Left cardiac atrium (tissue), 4 donors: ENCODE measurements at places on chromosomes 3 and 15. TPM values are rescaled to one million over a fixed set of nuclear protein-coding genes. Genes with fewer than 3 reads are reported as not detected.

DNA sequence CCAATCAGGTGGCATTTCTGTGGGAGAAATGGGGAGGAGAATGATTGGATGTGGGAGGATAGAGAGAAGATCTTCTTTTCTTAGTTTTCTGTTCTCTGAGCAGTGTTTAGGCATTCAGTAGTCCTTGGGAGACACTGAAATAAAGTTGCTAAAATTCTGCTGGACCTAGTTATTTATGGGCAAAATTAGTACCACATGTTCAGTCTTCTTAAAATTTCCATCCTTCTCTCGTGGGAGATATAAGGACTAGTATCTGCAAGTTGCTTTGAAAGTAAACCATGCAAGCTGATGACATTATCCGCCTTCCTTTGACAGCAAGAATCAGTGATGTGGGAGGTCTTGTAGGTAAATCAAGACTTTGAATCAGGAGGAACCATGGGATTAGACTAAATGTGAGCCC, 19.9 kb upstream of the CHST2 start:
- no peak for DNase-seq

GRCh38 chr15:73996939-73997338, 2.4 kb downstream of the PML start:
- DNase-seq, result no peak

DNA sequence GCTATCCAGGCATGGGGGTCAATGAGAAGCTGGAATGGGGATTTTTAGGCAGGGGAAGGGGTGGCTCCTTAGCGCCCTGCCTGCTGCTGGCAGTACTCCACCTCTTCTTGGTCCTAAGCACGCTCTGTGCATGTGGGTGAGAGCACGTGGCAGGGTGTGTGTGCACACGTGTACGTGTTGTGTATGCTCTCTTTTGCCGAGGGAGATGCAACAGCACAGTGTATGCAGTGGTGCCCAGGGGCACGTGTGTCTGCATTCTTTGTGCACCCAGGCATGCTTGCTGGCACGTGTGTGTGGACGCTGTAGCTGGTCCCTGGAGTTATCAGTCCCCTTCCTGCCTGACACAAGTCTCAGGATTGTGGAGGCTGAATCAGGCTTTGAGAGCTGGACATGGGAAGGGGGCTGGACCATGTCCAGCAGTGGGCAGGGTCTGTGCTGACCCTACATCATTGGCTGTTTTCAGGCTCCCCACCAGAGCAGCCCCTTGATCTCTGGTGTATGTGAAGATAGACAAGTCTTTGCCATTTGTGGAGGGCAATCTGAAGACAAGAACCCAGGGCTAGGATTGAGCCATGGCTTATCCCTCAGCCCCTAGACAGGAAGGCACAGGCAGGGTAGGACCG, 1.9 kb upstream of the CAMKV start:
- no peak for DNase-seq

DNA sequence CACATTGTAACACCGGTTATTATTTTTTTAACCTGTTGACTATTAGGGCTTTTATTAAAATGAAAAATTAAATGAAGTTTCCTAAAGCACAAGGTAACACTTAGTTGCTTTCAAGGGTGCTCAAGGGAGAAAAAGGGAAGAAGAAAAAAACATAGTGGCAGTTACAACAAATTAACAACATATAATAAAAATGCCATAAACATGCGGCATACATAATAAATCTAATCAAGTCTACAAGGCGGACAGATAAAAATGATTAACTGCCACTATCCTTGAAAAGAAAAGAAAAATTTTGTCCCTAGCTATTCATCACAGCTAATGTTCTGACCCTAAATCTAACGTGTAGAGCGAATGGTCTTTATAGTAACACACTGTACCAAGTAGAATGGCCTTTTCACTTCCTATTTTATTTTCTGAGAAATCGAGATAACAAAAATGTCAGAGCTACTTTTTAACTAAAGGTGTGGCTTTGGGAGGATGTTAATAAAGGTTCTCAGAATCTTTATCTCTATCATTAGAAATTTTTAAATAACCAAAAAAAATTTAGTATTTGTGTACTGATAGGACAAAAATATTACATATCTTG, 194.9 kb downstream of the FOXP1 start:
- DNase-seq, result no peak

DNA sequence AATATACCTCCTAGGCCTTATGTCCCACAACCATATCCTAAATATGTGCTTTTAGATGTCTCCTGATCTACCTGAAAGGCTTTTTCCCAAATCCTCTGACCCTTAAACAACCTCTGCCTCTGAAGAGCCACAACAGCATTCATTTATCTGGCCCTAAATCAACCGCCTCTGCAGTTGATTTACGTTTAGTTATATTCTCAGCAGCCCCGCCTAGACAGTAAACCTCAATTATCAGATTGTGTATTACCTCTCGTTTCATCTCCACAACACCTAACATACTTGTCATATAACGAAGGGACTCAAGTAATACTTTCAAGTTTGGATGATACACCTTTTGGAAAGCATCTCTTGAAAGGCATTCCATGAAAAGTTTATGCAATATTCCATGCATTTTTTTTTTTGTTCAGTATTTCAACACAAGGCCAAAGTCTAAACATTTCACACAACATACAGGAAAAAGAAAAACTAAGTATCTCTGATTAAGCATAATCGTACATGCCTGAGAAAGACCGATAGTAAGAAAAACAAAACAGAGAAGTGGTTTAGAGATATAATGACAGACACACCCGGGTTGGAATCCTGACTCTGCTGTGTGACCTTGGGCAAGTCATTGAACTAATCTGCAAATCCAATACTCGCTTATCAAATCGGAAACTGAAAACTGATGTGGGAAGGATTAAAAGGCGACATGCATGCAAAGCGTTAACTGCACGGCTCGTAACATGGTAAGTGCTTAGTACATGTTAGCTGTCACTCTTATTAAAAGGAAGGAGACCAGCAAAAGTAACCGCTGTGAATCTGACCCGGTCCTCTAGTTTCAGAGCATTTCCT, 778 bp downstream of the CRBN start:
- no peak for DNase-seq

DNA sequence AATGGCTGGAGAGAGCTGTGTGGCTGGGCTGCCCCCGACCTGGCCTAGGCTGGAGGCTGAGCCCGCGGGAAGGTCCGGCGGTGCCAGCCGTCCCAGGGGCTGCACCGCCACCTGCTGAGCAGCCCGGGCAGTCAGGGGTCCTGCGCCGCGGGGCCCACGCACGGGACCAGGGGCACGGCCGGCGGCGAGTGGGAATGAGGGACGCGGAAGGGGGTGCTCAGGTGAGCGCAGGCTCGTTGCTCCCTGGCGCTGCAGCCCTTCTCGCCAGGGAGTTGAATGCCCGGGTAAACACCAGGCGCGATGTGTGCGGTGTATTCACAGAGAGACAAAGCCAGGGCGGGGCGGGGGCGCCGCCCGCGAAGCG, 666 bp upstream of the SEMA3F start:
- DNase-seq, result no peak

DNA sequence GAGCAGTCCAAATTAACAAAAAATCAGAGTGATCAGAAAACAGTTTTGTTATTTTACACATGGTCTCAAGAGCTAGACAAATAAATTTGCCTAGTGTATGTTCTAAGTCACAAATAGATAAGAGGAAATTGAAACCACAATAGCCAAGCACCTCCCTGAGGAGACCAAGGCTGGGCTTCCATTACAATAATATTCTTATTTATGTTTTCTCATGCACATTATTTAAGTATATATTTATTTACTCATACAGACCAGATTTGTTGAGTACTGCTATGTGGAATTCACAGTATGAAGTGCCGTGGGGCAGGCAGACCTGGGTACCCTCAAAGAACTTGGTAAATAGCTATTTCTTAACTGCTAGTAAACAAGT, 242.3 kb upstream of the ICE2 start:
- DNase-seq, result no peak

DNA sequence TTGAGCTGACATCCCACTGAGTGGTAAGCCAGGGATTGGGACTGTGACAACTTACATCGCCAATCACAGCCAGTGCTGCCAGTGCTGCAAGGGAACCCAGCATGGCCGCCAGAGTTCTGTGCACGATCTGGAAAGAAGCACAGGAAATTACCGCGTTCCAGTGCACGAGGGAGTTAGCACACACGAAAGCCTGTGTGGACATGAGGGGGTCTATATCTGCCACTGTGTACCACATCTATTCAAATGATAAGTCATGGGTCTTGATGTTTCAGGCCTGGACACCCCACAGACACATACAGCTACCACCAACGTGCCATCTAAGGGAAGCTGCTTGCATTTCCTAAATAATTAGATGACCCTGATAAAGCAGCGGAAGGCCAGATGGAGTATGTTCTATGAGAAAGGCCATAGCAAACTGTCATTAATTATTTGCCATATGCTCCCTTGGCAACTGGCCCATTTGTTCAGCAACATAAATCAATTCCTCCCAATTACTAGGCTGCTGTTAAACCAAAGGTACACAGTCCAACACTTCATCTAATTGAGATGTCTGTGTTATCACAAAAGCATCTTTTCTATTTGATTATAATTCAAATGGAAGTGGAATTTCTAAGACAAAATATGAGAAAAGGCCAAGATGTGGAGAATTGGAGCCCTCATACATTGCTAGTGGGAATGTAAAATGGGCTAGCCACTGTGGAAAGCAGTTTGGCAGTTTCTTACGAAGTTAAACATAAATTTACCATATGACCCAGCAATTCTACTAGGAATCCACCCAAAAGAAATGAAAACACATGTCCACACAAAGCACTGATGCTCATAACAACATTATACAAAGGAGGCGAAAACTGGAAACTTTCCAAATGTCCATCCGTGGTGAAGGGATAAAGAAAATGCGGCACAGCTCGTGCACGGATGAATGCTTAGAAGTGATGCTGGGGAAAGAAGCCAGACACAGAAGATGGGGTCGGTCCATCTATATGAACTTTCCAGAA, 108.3 kb downstream of the OCA2 start:
- DNase-seq, result no peak

DNA sequence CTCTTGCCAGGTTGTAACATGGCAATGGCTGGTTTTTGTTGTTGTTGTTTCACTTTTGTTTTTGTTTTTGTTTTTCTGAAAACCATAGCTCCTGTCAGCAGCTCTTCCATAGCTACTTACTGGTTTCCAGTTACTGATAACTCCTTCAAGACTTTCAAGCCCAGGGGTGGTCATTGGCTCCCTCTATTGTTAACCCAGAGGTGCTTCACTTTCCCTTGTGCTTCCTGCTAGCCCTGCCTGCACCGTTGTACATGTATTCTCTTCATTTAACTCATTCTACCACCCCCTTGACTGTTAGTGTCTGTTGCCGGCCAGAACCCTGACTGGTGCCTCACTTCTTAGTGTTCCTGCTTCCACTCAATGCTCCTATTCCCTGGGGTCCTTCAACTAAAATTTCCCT, 4.2 kb upstream of the TRAT1 start:
- no peak for DNase-seq

DNA sequence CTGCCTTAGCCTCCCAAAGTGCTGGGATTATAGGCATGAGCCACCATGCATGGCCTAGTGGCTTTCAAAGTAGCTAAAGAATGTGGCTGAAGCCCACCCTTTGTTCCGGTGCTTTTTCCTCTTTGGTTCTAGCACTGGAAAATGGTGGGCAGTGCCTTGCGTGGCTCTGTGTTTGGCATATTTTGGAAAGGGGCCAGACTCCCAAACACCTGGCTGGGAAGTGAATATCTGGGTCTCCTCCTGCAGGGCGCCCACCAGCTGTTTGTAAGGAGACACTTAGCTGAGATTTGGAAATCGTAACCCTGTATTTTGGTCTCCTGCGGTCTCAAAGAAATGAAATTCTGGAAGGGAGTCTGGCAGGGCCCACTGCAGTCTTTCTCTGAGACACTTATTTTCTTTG, 336.4 kb downstream of the IL20RB start:
- no peak for DNase-seq

DNA sequence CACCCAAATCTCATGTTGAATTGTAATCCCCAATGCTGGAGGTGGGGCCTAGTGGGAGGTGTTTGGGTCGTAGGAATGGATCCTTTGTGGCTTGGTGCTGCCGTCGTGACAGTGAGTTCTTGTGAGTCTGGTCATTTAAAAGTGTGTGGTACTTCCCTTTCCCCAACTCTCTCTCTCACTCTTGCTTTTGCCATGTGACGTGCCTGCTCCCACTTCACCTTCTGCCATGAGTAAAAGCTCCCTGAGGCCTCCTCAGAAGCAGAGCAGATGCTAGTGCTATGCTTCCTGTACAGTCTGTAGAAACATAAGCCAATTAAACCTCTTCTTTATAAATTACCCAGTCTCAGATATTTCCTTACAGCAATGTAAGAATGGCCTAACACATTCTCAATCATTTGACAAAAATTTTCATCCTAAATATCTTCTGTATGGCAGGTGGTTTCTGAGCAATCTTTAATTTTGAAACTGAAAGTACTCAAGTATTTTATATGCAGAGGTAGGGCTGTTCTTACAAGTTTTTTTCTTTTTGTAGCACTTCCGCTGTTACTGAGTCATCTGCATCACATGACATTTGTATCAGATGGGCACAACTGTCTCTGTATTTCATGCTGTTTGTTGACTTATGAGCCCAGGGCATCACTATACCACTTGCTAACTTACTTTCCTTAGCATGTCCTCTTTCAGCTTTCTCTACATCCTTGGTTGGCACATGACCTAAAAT, 8.8 kb downstream of the RPL39L start:
- DNase-seq, result no peak

DNA sequence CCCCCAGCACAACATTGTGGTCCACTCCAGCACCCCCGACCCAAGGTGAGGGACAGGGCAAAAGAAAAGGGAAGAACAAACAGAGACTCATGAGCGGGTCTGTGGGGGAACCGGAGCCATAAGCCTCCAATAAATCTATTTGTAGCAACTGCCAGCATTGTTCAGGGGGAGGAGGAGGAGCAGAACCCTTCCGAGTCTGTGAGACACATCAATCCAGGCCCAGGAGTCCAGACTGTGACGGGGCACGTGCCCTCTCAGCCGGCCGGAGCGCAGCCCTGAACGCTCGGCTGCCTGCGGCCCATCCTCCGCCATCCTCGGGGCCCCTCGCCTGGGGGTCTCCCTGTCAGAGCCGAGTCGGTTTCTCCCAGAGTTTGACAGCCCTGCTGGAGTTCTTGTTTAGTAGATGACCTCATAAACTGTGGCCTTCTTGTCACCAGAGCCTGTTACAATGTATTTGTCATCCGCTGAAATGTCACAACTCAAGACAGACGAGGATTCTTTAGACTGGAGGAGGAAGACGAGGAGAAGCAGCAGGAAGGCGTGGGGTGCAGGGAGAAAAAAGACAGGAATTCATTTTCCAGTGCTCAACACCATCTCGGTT, 47.9 kb downstream of the TLE3 start:
- DNase-seq, result no peak

DNA sequence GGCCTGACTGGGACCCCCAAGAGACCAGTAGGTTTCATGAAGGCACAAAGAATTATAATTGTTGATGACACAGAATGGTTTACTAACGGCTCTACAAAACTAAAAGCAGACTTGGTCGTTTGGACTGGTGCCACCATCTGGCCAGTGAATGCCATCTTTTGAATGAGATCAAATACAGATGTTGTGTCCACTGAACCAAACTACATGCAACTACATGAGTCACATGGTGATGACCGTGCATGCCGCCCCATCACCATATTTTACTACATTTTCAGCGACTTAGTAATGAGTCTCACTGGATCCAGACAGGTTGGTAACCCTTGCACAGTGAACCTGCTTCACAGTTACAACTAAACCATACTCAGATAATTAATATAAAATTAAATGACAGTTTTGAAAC, 803.3 kb downstream of the DIPK2A start:
- no peak for DNase-seq

The BTD gene
- total RNA-seq, result 11.4 TPM

The FANCD2OS gene
- total RNA-seq, result not detected

The GRAMD1C gene
- 2.1 TPM for total RNA-seq

The HIGD2B gene
- total RNA-seq, result not detected

The TM4SF1 gene
- 194 TPM for total RNA-seq

The BFSP2 gene
- not detected for total RNA-seq

The SH2D7 gene
- not detected for total RNA-seq

The THPO gene
- total RNA-seq, result 0.50 TPM

The ULK4 gene
- 13.8 TPM for total RNA-seq
